ENCODE measurements at places on chromosomes 11 and 22.

DNA sequence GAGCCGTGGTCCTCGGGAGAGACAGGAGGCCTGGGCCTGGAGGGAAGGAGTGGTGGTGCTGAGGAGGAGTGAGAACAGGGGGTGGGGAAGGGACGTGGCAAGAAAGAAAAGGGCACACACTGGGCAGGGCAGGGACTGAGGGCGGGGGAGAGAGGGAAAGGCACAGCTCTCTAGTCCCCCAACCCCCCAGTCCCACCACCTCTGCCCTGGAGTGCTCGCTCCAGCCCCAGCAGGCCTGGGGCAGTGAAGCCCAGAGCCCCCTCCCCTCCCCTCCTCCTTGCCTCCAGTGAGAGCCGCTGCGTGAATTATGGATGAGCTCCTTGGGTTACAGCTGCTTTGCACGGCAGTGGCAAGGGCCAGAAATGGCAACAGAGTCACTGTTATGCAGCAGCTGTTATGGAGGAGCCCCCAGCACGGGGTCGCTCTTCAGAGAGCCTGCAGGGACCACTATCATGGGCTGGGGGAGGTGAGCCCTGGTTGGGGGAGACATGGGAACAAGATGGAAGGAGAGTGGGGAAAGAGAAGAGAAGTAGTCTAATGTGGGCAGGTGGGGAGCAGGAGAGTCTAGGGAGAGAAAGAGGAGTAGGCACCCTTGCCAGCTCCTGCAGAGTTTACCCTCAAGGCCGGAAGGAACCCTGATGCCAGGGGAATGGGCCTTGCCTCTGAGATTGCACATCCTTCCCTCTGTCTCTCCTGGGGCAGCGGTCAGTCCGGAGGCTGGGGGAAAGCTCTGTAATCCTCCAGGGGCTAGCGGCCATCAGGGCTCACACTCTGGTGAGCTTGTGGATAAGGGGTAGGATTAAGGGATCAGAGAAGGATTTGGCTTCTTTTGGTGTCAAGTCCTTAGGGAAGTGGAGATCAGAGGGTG, 3.6 kb downstream of the RTN4RL2 start:
- no peak for DNase-seq

DNA sequence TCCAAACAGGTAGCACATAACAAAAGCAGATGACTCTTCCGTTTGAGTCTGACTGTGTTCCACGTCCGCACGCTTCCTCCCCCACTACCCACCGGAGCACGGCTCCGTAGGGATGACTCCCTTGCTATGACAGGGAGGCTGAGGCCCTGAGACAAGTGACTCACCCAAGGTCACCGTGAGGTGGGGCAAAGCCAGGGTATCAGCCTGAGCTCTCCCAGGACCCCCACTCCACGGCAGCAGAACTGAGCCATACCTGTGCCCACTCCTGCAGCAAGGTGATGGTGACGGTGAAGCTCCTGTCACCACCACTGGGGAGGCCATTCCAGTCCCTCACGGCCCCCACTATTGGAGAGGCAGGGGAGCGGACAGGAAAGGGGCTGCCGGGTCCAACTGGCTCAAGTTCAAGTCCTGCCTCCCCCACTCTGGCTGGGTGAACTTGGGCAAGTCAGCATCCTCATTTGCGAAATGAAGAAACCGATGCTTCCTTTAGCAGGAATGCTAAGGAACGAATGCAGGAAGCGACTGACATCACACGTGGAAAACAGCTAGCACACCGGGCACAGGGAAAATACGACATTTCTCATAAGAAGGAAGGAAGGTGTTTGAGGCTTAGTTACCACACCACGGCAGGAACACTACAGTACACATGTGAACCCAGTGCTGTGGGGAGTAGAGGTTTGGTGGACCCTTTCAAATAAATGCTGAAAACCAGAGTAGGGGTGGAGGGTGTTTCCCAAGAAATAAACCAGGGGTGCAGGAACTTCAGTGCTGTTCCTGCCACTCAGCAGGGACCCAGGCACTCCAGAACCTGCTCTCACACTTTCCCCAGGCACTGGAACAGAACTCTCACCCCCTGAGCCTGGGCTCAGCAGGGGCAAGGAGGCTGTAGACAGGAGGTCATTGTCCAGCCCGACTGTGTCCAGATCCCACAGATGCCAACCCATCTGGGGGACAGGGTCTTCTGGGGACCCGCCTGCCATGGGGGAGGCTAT, 32.4 kb upstream of the CBX7 start:
- no peak for DNase-seq

GRCh38 chr11:61533039-61533375, 24.5 kb downstream of the LRRC10B start:
- no peak for DNase-seq

- no peak for DNase-seq
These were observed 189.5 kb downstream of the PGR start for GRCh38 chr11:100940111-100940510.

DNA sequence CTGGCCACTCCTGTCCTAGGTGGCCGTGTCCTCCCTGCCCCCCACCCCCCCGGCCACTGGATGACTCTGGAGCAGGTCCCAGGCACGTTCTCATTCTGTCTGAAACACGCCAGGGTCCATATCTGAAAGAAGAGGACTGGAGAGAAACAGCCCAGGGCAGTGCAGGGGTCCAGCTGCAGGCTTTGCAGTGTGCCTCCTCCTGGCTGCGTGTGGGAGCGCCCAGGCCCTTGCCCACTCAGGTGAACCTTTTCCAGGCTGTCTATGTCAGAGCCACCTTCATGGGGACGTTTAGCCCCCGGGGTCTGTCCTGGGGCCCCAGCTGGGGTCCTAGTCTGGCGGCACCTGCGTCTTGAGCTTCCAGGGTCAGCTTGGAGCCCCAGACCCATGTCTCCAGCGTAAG, 15.6 kb downstream of the GRAMD4 start:
- DNase-seq: no peak

GRCh38 chr11:48011798-48012391, 31.5 kb downstream of the PTPRJ start:
- no peak for DNase-seq

DNA sequence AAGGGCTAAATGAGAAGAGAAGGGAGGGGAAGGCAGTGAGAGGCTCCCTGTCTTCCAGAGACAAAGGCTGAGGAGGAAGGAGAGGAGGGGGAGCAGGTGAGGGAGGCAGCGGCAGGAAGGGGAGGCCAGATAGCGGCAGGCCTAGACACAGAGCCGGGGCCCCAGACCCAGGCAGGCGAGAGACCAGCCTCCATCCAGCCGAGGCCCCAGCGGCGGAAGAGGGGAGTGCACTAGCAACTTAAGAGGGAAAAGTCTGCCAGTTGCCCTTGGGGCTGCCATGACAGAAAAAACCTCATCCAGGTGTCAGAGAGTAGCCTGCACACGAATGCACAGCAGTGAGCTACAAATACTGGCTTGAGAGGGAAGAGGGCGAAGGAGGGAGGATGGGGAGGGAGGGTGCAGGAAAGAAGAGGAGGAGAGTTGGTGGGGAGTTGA, 46.7 kb downstream of the IGLL1 start:
- DNase-seq: no peak

- DNase-seq: no peak
These were observed 107.8 kb upstream of the MTNR1B start for GRCh38 chr11:92861634-92862033.

- DNase-seq: no peak
These were observed 690.6 kb downstream of the TBC1D22A start for GRCh38 chr22:47453049-47453448.

DNA sequence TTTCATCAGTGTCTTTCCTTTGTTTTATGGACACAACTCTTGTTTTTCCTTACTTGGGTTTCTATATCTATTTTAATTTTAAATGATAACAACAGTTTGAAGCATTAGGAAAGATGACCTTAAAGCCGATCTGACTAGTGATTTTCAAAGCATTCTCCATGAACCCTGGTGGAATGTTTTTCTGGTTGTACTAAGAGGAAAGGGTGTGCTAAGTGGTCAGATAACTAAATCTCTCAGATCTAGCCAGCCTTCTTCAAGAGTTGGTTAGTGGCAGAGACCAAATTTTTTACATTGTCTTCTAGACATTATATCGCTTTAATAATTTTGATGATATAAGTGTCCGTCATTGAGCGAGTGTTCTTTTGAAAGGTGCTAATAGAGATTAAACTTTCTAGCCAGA, 134.4 kb downstream of the METTL15 start:
- DNase-seq: no peak

DNA sequence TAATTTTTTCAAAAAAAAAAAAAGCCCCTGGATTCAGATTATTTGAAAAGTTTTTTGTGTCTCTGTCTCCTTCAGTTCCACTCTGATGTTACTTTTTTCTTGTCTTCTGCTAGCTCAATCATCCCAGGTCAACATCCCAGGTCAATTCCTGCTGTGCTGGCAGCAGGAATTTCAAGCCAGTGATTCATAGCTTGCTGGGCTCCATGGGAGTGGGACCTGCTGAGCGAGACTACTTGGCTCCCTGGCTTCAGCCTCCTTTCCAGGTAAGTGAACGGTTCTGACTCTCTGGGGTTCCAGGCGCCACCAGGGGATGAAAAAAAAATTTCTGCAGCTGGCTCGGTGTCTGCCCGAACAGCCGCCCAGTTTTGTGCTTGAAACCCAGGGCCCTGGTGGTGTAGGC, 31.4 kb downstream of the PLAAT5 start:
- no peak for DNase-seq

GRCh38 chr11:110159476-110159875, 66.3 kb downstream of the ZC3H12C start:
- DNase-seq: no peak

- no peak for DNase-seq
These were observed 31.4 kb downstream of the IGLL1 start for GRCh38 chr22:23548501-23549197.

GRCh38 chr22:21977814-21978213, 4.8 kb downstream of the TOP3B start:
- no peak for DNase-seq

DNA sequence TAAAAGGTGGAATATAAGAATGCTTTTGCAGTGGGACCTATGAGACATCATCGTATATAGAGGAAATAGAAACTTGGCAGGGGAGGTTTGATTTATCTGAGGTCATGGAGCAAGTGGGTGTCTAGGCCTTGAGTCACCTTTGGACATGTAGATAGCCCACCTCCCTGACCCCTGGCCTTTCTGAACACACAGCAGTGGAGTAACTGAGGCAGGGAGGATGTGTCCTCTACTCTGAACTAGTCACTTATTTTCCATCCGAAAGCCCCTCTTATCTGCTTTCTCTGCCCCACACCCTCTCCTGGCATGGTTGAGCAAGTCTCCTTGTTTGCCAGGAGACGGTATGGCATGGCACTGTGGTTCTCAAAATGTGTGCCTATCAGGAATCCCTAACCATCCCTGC, 7.9 kb downstream of the CD82 start:
- no peak for DNase-seq

DNA sequence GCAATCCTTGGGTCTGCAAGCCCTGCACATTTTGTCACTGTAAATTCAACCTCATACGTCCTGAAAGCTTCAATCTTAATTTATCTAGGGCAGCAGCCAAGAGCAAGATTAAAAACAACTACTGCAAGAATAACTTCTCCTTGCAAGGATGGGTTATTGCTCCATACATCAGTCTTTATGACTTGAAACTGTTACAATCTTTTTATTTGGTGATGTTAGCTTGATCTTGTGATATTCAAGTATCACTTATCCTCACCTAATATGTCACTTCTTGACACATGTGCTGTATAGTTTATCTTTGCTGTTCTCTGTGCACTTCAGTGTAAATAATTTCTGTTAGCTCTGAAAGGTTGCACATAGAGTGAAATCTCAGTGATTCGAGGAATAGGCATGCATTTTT, 14.7 kb upstream of the APLP2 start:
- no peak for DNase-seq

DNA sequence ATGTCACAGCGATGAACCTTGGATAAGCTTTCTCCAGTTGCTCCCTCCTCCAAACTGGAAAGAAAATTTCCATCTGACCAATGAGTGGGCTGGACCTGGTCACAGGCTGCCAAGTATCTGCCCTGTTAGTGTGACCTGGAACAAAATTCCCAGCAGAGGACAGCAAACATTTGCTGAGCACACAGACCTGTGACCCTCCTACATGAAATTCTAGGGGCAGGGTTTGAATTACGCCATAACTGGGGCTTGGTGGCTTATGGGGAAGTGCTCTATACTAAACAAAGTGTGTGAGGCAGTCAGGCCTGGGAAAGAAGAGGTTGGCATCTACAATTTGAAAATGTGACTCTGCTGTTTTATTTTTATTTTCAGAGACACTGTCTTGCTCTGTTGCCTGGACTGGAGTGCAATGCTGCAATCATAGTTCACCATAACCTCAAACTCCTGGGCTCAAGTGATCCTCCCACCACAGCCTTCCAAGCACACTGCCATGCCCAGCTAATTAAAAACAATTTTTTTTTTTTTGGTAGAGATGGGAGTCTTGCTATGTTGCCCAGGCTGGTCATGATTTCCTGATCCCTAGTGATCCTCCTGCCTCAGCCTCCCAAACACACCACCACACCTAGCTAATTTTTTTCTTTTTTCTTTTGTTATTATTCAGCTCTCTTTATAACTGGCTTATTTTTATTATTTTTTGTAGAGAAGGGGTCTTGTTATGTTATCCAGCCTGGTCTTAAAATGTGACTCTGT, 13.6 kb upstream of the XBP1 start:
- DNase-seq: no peak

DNA sequence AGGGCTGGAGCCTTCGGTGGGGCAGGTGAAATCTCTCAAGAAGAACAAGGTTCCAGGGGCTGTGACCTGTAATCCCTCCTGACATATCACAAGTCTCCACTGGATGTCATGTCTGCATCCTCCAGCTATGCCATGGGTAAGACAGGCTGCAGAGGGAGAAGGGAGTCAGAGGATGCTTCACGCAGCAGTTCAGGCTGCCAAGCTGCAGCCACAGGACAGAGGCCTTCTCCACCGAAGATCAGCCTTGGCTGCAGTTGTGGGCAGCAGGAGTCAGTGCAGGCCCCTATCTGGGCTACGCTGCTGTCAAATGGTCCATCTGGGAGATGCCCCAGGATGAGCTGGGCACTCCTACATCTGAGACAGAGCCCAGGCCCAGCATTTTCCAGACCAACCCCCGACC, 25.0 kb downstream of the DKK3 start:
- DNase-seq: no peak

- DNase-seq: no peak
These were observed 176.4 kb downstream of the SHANK2 start for GRCh38 chr11:71075871-71076420.

GRCh38 chr11:12413141-12414052, 36.0 kb downstream of the PARVA start:
- no peak for DNase-seq

GRCh38 chr11:104467404-104467803, 303.5 kb upstream of the PDGFD start:
- no peak for DNase-seq

DNA sequence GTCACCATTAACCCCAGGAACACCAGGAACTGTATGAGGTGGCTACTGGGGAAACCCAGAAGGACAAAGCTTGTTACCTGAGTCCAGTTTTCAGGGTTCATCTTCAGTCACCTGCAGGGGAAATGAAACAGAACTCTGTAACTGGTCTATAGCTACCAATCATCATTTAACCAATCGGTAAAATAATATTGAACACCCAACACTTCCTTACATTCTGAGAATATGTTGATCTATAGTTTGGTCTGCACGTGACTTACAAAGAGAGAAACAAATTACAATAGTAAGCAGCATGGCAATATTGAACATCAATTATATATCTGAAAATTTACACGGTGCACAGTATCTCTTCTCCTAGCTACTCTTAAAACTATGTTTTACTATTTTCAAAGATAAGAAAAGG, at the start of gene OR6T1:
Gene OR6T1 (minus strand): TSS at position 101 of the 400 bp plus-strand sequence. CDS start 0 bp downstream, at position 101.
- DNase-seq: no peak

- DNase-seq: no peak
These were observed 734.5 kb downstream of the METTL15 start for GRCh38 chr11:28842716-28843115.

Data from HAP-1 (cell line).